NB4 (cell line): ENCODE measurements at places on chromosomes 11 and 22.

DNA sequence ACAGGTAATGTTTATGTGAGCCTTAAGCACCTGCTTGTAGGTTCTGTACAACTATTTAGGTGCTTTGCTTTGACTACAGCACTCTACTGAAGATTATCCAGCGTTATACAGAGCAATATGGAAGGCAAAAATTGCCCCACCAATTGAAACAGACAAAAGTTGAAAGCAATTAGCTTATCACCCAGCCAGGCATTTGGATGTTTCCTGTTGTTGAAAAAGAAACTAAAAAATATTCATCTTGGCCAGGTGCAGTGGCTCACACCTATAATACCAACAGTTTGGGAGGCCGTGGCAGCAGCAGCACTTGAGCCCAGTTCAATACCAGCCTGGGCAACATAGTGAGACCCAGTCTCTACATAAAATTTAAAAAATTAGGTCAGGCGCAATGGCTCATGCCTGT, 18.5 kb downstream of the ATL3 start:
- DNase-seq = no peak

GRCh38 chr11:69230856-69231425, 63.0 kb upstream of the MYEOV start:
- DNase-seq = no peak

- no peak for DNase-seq
Measured at GRCh38 chr11:6219359-6219758, 14.0 kb downstream of the C11orf42 start.

- no peak for DNase-seq
Measured at GRCh38 chr22:42630211-42630610, 10.2 kb downstream of the ATP5MGL start.

DNA sequence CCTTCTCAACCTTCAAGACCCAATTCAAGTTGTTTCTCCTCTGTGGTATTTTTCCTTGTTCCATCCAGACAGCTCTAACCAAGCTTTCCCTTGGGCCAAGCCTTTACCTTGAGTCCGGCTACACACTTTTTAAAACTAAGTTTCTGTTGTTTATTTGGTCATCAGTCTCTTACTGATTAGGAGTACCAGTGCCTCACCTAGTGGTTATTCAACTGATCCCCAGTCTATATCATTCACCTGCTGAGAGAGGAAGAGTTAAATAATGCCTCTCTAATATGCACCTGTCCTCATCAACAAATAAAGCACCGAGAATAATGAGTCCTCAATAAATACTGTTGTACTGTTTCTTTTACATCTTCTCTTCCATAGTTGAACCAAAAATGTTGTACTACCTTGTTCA, 160.8 kb downstream of the MSANTD4 start:
- no peak for DNase-seq
